ENCODE measurements at places on chromosomes 3 and 15.

DNA sequence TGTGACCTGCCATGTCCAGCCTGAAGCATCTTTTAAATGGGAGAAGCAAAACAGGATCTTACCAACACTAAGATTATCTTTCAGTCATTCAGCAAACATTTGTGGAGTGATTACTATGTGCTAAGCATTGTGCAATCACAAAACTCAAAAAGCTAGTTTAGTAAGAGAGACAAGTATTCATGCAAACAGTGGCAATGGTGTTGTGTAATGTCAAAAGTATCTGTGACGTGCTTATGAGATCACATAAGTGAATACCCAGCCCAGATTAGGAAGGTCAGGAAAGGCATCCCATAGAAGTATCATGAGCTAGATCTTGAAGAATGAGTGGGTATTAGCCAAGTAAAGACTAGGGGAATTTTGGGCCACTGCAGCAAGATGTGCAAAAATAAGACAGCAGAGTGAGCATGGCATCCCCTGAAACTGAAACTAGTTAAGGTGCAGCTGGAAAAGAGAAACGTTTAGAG lies 32.1 kb downstream of the SEC62 start:
- no peak for DNase-seq

GRCh38 chr15:98002866-98003265 lies 42.4 kb downstream of the ARRDC4 start:
- no peak for DNase-seq

DNA sequence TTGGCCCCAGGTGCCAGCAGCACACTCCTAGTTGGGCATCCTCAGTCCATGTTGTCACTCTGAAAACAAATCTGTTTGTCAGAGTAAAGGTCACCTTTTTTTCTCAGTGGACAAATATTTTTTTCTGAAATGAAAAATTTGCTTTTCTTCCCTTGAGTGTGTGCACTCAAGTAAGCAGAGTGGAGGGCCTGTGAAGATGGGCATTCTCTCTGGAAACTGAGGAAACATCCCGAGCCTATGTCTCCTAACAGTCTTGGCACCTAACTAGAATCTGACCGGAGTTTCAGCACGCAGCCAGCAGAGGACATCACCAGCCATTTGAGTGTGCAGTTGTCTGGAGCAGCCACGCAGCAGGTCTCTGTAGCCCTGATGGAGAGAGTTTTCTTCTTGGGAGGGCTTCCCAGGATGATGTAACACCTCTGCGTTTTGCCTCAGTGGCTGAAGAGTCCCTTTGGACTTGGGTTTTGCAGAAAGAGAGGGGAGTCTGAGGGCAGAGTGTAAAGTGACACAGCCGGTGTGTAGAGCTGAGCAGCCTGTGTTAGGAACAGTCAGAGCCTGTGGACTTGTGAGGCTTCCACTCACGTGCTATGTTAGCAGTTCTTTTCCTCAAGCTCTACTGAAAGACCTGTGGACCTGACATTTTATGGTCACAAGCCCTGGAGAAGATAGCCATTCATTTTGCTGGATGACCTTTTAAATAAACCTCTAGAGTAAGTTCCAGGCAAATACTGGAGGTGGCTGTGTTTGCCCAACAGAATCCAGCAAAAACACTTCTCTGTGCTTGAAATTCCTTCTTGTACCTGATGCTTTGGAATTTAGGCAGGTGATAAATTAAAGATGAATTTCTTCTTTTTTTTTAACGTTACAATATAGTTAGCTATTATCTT lies 51.6 kb downstream of the ABHD2 start:
- DNase-seq, result no peak

DNA sequence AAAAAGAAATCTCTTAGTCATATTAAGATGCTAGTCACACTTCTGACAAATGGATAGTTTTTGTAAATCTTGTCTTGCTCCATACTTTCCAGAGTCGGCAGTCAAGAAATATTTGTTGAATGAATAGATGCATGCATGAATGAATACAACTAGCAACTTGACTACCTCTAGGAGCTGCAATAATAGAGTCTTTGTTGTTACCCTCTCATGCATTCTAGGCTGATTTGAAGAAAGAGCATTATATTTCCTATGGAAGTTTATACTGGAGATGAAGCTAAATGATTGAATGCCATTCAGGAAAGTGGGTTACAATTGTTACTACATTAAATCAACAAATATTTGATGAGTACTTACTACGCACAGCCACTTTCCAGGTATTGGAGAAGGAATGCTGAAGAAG lies 18.1 kb upstream of the TRAT1 start:
- DNase-seq, result no peak

GRCh38 chr3:147370349-147370748 lies 36.0 kb downstream of the ZIC4 start:
- DNase-seq, result no peak

DNA sequence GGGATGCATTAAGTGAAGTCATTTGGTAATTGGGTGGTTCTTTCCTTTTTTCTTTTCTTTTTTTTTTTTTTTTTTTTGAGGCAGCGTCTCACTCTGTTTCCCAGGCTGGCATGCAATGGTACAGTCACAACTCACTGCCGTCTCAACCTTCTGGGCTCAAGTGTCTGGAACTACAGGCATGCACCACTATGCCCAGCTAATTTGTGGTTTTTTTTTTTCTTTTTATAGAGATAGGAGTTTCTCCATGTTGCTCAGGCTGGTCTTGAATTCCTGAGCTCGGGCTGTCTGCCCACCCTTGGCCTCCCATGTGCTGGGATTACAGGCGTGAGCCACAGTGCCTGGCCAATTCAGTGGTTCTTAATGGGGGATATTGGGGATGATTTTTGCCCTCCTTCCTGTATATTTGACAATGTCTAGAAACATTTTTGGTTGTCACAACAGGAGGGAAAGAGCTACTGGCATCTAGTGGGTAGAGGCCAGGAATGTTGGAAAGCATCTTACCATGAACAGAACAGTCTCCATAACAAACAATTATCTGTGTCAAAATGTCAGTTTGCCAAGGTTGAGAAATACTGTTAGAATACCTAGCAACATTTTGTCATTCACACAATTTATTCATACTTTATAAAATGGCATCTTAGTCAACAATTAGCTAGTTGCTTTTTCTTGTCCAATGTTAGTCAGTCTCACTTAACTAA lies 79.4 kb upstream of the CNTN3 start:
- DNase-seq, result no peak

DNA sequence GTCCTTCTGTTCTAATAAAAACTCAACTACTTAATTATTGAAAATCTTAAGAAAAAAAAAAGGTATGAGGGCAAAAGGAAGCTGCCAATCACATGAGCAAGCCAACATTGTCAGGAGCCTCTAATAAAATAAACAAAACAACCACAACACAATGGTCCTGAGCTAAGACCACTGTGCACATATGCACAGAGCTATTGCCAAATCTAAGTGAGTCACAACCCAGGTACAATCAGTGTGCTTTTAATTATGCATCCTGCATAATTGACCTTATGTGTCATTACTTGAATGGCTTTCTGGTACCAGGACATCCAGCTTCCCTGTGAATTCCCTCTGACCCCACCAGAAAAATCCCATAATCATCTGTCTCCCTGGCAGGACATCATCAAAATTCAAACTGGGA lies 639.8 kb downstream of the MAGI1 start:
- no peak for DNase-seq

All from KG1 (cell line).